CD4-positive, alpha-beta T cell treated with Interleukin-2 at 100 ng/mL for 4 hours (primary cell): ENCODE measurements at places on chromosomes 1 and 21.

- DNase-seq, result no peak
These were observed 356.3 kb upstream of the PRMT6 start for GRCh38 chr1:106700211-106700610.

GRCh38 chr1:168097921-168098528 lies 38.7 kb downstream of the GPR161 start:
- no peak for DNase-seq

DNA sequence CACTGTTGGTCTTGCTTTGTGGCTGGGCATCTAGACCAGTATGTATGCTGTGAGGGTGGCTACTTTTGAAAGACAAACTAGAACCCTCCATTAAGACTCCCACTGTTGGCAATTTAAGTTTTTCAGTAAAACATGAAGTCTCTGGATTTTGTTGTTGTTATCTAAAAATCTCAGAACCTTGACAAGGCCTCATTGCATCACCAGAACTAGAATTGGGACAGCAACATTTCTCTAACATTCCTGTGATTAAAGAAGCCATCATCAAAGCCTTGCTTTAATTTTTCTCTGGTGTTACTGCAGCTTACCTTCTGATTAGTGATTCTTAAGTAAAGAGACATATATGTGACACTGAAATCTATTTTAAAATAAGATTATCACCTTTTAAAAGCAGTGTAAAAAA lies 4.5 kb downstream of the TRIM67 start:
- DNase-seq, result no peak

DNA sequence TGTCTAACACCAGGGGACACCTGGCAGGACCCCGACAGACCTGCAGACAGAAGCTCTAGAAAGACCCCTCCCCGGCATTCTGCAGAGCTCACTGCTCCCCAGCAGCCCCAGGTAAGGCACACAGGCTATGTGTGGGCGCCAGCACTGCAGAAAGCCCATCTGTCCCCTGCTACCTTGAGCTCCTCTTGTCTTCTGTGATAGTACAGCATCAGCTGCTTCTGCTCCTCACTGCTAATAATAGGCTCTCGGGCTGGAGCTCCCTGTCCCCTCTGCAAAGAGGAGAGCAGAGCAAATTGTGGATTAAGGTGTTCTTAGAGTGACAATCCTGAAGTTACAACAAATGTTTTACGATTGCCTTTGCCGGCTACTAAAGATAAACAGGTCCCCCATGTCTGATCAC lies 10.1 kb downstream of the CFAP298 start:
- DNase-seq, result no peak

- no peak for DNase-seq
These were observed 290.5 kb downstream of the OMA1 start for GRCh38 chr1:58256041-58256440.

DNA sequence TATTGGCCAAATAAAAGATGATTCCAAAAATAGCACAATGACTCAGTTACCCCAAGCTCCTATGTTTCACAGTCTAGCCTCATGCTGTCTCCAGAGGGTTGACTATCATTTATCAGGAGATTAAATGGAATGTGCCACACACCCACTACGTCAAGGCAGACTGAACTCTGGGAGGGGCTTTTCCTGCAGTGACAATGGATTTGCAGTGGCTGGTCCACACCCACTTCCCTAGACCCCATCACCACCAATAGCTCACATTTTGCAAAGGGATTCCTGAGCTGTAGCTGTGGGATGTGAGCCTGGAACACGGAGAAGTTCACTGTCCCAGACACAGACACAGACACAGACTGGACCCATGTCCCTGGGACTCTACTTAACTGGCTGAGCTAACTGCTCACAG lies 77.1 kb downstream of the HLCS start:
- DNase-seq, result no peak
